ENCODE measurements at places on chromosomes 1 and 21.

DNA sequence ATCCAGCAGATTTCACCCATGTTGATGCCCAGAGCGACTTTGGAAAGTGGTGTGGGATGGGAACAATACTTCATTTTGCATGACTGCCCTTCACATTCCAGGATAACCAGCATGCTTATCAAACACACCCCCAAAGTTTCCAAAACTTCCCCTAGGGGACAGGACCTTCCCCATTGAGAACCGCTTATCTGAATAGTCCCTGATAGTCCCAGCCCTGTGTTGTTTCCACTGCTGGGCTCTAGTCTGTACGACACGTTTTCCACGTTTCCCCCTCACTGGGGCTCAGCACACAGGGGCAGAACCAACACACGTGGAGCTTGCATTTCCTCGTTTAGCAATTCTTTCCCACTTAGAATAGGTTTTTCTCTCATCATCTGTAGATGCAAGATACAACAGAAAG lies 61.0 kb downstream of the BACE2 start:
- DNase-seq, result no peak

DNA sequence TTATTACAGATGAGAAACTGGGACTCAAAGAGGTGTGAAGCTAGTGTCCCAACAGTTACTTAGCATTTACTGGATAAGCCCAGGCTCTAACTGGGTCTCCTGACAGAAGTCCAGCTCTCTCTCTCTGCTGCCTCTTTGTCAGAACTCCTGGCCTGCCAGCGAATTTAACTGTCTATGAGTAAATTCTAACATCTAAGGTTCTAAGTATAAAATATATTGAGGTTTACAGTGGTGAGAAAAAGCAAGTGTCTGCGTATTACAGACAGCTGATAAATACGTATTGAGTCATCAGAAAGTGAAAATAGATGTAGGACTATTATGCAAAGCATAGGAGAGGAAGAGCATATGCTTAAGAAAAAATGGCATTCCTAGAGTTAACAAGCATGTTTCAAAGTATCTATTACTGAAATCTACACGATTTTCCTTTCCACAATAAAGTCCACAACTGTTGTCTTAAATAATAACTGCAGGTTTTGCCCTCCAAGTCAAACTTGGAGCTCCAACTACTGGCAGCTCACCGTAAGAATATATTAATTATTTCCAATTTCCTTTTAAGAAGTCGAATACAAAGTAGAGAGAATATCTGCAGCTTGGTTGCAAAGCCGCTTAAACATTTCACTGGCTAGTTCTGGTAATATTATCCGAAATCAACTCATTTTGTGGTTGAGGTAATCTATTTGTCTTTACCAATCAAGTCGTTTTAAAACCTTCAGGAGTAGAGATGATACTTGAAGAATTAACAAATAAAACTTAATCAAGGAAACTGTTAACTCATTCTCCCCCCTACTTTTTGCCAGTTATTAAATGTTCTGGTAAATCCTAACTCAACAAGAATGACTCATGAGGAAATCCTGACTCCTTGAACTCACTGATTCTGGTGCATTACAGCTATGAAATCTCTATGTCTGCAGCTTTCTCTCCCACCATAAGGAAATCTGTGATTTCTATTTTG lies 1.4 kb upstream of the RGS2 start:
- DNase-seq, result no peak

GRCh38 chr1:13892198-13892597 lies 192.2 kb downstream of the PRDM2 start:
- no peak for DNase-seq

DNA sequence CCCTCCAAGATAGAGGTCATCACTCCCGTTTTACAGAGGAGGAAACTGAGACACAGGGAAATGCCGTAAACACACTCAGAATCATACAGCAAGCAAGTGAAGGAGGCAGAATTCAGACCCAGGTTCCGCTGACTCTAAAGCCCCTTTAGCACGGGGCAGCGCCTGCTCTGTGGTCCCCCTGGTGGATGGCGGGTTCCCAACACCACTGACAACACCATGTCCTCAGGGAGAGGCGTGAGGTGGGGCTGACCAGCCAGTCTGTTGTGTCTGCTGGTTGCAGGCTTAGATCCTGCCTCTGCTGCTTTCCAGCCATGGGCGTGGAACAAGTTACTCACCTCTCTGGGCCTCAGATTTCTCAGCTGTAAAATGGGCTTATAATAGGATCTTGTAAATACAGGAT lies 617.3 kb downstream of the MATN1 start:
- DNase-seq, result peak; percentile 30

GRCh38 chr1:226365831-226366231 lies 42.1 kb downstream of the PARP1 start:
- DNase-seq, result no peak

DNA sequence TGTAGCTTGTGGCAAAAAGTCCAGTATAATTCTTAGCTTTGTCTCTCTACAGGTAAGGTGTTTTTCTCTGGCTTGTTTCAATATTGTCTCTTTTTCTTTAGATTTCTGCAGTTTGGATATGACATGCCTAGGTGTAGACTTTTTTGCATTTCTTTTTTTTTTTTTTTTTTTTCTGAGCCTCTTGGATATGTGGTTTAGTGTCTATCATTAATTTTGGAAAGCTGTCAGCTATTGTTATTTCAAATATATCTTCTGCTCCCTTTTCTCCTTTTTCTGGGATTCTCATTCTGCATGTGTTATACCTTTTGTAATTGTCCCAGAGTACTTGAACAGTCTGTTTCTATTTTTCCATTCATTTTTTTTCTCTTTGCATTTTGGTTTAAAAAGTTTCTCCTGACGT lies 243.2 kb downstream of the DSCAM start:
- no peak for DNase-seq

GRCh38 chr1:37240897-37241296 lies 206.6 kb upstream of the GRIK3 start:
- no peak for DNase-seq

DNA sequence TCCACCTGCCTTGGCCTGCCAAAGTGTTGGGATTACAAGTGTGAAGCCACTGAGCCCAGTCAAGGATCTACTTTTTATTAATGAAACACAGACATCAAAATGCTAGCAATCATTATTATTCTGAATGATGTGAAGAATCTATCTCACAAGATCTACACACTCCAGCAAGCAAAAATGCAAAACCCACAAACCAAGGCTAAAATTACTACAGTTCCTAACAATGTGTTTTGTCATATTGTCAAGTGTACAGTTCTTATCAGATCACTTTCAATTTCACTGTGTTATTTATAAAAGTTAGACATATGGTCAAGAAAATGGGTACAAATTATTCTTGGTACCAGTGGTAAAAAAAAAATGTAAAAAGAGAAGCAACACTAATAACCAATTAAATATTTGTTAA lies 61.3 kb upstream of the SDC3 start:
- DNase-seq, result no peak

- DNase-seq, result no peak
Observed at GRCh38 chr1:6126028-6126427, 54.1 kb downstream of the CHD5 start.

- DNase-seq, result no peak
Observed at GRCh38 chr1:224339442-224340033, 9.6 kb upstream of the NVL start.

GRCh38 chr1:186474208-186474607 lies 13.3 kb upstream of the PDC start:
- no peak for DNase-seq

DNA sequence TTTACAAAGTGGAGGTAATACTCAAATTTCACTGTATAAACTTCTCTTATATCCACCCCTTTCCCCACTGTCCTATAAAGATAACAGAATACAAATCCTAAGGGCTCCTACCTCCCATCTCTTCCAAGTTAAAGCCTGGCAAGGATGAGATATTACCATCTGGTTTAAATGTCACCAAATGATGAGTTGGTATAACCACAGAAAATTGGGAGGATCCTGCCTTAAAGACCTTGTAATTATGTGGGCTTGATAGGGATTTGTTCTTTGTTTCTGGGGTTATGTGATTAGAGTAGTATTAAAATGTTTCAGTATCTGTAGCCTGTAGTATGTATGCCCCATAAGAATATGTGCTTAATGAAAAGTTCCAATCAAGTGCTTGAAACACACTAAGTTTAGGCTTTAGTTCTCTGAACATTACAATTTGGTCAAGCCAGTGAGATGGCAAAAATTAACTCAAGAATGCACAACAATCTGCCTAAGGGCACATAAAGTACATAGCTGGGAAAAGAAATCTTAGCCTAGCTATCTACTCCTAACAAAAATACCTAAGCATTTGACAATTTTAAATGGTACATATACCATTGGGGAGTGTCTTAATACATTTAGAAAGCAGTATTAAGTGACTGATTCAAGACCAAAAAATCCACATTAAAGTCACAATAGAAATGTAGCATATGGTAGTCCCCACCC lies 14.0 kb downstream of the KDM5B start:
- DNase-seq, result no peak

DNA sequence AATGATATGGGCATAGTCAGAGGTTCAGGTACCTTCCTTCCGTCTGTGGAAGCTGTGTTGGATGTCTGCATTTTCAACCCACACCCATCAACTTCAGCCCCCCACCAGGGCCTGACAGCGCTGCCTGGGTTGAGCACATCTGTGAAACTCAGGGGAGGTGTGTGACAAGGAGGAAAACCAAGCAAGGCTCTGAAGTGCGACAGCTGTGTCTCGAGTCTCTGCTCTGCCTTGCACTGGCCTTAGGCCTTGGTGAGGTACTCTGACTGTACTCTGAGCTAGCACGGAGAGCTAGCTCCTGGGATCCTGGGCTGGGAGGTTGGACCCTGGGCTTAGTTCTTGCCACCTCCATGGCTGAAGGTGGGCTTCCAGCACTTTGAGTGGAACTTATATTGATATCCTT lies 9.1 kb downstream of the VANGL2 start:
- DNase-seq, result no peak
